ENCODE measurements at places on chromosomes 6 and 20.

GRCh38 chr6:78505178-78505577 lies 362.2 kb upstream of the IRAK1BP1 start:
- DNase-seq = peak; percentile 50

- no peak for DNase-seq
Measured at GRCh38 chr6:11710311-11710761, 68.3 kb downstream of the ADTRP start.

- DNase-seq = no peak
Measured at GRCh38 chr6:159043251-159043650, 1.5 kb downstream of the TAGAP start.

DNA sequence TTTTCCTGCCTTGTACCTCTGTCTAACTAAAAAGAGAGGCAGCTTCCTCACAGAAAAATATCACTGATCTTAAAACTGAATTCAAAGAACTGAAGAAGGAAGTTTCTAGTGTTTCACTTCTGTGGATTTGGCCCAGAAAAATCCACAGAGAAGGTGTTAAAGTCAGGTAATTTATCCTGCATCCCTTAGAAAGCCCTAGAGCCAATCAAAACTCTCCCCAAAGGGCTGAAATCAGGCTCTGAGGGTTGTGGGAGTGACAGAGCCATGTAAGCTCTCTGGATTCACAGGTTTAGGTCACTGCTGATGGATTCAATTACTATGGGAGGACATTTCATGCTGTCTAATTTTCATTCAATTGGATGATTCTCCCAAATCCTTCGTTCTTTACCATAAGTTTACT lies 152.3 kb downstream of the OR2B2 start:
- DNase-seq = no peak

- no peak for DNase-seq
Measured at GRCh38 chr6:13500264-13500663, 12.9 kb upstream of the GFOD1 start.

GRCh38 chr6:158170656-158171081 lies 2.5 kb downstream of the GTF2H5 start:
- no peak for DNase-seq

DNA sequence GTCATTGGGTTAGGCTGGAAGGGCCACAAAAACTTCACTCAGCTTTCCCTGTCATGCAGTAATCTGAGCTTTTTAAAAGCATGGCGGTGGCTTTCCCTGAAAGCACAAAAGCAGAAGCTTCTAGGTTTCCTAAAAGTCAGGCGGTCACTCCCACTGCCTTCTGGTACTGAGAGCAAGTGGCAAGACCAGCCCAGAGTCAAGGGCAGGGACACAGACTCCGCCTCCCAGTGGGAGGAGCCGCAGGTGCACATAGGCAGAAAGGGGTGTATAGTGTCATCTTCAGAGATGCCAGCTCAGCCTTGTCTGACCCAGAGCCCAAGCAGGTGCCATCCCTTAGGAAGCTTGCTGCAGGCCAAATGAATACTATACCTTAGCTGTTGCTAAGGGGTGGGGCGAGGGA lies 18.0 kb upstream of the PACSIN1 start:
- no peak for DNase-seq

DNA sequence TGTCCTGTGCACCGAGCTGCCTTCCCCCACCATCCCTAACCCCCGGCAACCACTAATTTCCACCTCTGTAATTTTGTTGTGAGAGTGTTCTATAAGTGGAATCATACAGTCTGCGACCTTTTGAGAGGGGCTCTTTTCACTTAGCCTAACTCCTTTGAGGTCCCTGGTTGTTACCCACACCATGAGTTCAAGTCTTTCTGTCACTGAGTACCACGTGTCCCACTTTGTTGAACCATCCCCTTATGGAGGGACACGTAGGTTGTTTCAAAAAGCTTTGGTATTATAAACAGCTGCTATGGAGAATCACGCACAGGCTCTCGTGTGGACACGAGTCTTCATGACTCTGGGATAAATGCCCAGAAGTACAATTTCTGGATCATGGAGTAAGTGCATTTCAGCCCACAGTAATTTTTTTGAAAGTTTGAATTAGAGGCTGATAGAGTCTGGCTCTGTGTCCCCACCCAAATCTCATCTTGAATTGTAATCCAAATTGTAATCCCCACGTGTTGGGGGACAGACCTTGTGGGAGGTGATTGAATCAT lies 9.5 kb downstream of the FAM209B start:
- DNase-seq = no peak

- DNase-seq = no peak
Measured at GRCh38 chr6:41071501-41071922, 644 bp downstream of the OARD1 start.

DNA sequence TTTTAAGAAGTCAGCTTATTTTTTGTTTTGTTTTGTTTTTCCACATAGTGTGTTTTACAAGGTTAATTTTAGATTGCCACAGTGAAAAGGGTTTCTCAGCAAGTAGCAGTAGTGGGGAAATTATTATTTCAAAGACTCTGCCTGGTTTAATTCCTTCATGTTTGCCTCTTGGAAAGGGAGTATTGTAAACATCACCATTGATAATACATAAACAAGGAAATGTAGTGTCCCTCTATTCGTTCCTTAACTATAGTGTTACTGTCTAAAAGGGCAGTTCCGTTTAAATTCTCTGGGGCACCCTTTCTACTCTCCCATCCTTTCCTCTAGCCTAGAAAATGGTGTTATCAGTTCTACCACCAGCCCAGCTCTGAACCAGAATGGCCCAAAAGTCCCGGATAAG lies 391.0 kb upstream of the SOX4 start:
- DNase-seq = no peak

DNA sequence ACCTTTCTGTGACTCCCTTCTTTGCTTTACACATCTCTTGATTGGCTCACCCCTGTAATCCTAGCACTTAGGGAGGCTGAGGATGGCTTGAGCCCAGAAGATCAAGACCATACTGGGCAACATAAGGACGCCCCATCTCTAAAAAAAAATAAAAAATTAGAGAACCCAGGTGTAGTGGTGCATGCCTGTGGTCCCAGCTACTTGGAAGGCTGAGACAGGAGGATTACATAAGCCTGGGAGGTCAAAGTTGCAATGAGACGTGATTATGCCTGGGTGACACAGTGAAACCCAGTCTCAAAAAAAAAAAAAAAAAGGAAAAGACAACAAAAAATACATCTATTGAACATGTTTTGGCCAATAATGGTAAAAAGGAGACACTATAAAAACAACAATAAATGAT lies 37.8 kb downstream of the CHD6 start:
- DNase-seq = no peak

DNA sequence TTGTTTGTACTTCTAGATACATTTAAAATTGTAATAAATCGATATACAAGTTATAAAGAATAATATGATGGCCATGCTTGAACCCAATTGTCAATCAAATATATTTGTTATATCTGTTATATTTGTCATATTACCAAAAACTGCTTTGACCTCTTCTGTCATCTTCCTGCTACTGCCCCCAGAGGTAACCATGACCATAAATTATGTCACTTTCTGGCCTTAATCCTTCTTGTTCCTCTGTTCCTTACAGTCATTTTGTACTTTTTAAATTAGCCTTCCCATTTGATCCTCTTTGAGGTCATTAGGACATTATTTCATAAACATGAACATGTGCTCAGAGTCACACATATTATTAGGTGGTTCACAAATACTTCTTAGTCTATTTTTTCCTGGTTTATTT lies 124.7 kb downstream of the HFE start:
- no peak for DNase-seq

- no peak for DNase-seq
Measured at GRCh38 chr6:29965563-29965872, 23.2 kb downstream of the HLA-A start.

- no peak for DNase-seq
Measured at GRCh38 chr6:13678255-13678983, 33.2 kb downstream of the RANBP9 start.

DNA sequence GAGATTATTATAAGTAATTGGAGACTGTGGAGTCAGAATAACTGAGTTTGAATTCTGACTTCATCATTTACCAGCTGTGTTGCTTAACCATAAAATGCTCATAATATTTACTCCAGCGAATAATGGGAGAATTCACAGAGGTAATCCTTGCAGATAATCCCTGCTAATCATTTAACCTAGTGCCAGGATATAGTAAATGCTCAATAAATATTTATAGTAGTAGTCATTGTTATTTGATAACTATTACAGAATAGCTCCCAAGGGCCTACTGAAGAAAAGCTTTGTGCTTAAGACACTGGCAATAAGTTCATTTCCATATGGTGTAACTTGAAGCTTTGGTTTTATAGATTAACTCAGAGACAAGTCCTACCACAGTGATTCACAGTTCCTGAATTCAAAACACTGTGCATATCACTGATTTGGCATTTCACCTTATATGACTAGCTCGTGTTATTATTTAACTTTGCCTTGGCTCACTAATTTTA lies 208.8 kb upstream of the PLCB4 start:
- no peak for DNase-seq

- no peak for DNase-seq
Measured at GRCh38 chr6:89997456-89998445, 103.5 kb downstream of the GJA10 start.

- DNase-seq = no peak
Measured at GRCh38 chr20:4091490-4092479, 76.4 kb upstream of the RNF24 start.

GRCh38 chr6:36615018-36615761 lies 21.0 kb downstream of the SRSF3 start:
- peak; percentile 15 for DNase-seq
